ENCODE measurements at places on chromosomes 5 and 9.

DNA sequence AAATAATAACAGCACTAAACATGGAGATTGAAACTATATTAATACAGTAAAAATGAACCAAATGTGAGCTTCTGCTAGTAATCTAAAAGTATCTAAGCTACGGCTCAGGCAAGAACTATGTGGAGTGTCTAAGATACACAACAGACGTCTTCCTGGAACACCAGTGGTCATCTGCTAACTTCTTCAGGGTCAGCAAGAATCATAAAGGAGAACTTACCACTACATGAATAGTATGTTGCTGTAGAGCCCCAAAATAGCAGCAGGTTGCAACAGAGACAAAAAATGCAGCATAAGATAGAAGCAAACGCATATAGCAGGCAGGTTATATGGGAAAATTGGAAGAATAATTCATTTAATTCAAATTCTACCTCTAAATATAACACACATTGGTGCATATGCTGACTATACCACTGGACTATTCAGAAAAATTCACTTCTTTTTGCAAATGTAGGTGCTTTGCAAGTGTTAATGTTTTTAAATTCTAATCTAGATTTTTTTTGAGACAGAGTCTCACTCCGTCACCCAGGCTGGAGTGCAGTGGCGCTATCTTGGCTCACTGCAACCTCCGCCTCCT lies 27.1 kb downstream of the DCTN4 start:
- no peak for DNase-seq

DNA sequence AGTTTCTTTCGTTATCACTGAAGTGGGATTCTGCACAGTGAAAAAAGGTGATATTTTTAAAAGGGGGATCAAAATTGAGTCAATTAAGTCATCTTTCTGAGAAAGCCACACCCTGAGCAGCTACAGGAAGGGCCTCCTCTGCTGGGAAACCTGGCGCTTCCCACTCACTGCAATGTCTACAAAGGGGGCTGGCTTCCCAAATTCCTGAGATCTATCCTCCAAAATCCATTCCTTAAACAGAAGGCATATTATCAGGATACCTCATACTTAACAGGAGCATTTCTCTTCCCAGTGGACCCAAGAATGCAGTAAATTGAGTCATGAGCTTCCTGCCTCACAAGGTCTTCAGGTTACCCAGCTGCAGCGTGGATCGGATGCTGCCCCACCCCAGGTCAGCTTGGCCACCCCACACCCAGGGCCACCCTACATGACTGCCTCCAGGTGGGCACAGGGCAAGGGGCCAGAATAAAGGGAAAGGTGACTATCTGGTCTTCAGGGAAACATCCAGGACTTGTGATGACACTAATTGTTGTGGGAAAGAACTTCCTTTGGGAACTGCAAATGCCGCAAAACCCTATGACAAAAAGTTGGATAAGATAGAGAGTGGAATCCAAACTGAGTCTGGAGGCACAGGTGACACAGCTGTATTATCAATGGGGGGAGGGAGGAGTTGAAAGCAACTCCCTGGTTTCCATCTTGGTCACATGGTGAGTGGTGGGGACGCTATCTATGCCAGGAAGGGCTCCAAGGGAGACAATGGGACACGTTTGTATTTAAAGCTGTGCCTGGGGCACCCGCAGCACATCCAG lies 42.3 kb downstream of the ROR2 start:
- DNase-seq: peak; percentile 45

DNA sequence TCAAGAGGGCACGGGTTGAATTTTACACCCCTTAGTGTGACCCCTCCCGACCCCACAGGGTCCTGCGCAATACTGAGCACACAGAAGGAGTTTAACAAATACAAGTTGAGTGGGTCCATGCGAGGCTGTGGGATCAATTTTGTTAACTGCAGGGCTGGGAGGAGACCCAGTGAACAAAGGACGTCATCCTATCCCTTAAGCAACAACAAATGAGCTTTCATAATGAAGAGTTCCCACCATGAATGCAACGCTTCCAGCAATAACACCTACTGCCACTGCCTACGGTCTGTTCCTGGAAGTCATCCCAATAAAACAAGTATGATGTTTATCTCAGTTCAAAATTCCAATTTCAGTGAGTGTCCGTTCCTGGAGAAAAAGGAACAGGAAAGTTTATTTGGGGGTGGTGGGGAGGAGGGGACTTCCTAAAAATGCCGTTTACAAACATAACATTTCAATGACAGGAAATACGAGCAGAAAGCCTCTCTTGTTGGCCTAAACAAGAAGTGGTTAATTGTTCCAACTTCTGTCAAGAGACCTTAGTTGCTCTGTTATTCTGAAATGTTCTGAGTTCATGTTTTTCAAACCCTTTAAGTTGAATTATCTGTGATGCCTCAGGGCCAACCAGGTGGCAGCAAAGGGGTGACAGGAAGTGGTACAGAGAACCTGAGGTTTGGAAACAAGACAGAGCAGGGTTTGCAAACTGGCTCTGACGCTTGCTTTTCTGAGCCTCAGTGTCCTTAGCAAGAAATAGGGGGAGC lies 65.8 kb upstream of the PLPP6 start:
- no peak for DNase-seq

DNA sequence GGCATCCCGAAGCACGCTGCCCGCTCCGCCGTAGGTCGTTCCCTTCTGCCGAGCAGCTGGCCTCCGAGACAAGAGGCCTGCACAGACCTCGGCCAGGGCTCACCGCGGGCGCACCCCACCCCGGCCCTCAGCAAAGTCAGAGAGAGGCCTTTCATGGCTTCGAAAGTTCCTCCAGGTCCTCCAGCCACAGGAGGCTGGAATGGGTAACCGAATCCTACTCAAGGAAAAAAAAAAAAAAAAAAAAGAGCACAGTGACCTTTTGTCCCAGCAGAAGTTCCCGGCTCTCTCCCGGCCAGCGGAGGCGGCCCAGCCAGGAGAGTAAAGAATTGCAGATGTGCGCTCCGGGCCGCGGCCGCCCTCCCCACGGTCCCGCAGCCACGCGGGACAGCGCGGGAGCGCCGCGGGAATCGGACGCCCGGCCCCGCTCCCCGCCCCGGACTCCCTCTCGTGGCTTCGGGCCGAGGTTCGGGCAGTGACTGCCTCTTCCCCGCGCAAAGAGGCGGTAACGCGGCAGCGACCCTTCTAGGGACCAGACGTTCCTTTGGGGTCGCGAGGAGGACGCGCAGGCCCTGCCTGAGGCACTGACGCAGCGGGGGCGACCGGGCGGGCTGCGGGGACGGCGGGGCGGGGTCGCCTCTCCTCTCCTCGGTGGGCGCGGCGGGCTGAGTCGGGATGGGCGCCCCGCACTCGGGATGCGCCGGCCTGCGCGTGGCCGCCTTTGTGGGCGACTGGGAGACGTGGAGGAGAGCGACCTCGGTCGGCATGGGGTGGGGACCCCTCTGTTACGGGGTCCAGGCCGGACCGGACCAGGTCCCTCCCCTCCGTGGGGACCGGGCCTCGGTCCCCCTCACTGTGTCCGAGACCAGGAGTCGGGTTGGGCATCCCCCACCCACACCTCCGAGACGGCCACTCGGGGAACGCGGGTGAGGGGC lies 754 bp downstream of the GFPT2 start:
- peak; percentile 14 for DNase-seq

DNA sequence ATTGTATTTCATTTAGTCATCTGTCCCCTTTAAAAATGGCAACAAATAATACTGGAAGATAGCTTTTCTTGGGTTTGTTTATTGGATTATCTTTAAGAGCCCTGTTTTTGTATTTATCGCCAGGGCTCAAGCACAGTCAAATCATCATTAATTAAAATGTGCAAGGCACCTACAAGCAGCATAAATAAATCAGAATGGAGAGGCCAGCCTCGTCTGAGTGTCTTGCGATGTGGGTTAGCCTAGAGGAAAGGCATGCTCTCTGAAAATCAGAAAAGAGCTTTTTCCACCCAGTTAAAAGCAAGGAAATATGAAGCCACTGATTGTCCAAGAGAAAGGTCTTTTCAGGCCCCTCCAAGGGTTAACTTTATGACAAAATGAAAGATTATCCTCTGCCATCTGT lies 31.8 kb downstream of the ZFAND5 start:
- no peak for DNase-seq

Data from fibroblast of skin of right quadriceps (primary cell).